ENCODE measurements at places on chromosomes 12 and 14.

DNA sequence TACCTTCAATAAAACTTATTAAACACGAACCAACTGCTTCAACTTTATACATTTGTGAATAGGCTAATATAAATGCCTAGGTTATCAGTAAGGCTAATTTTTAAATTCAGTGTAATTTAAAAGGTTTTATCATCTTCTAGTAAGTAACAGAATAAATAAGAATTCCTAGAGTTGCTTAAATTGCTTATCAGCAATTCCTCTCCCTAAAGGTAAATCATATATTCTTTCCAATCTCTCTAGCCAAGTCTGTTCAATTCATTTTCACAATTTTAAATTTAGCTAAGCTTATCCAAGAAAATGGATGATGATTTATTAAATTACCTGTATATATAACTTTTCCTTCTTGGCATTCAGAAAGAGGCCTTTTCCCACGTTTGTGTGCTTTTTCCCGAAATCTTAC is 4.6 kb downstream of the PUS7L start:
- no peak for DNase-seq

DNA sequence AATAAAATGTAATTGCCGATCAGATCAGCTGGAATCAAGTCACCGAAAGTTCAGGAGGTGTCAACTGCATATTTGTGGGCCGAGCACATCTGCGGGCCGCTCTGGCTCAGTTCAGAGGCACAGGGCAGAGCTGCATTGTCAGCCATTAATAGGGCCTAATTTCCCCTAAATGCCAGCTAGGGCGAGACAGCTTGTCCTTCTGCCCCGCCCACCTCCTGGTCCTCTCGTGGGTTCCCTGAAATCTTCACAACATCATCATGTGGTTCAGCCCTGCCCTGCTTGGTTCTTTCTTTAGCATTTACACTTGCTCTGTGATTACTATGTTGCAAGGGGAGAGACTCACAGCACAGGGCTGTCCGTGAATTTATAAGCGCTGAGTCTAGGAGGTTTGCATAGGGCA is 148.9 kb downstream of the CHST11 start:
- DNase-seq = no peak

DNA sequence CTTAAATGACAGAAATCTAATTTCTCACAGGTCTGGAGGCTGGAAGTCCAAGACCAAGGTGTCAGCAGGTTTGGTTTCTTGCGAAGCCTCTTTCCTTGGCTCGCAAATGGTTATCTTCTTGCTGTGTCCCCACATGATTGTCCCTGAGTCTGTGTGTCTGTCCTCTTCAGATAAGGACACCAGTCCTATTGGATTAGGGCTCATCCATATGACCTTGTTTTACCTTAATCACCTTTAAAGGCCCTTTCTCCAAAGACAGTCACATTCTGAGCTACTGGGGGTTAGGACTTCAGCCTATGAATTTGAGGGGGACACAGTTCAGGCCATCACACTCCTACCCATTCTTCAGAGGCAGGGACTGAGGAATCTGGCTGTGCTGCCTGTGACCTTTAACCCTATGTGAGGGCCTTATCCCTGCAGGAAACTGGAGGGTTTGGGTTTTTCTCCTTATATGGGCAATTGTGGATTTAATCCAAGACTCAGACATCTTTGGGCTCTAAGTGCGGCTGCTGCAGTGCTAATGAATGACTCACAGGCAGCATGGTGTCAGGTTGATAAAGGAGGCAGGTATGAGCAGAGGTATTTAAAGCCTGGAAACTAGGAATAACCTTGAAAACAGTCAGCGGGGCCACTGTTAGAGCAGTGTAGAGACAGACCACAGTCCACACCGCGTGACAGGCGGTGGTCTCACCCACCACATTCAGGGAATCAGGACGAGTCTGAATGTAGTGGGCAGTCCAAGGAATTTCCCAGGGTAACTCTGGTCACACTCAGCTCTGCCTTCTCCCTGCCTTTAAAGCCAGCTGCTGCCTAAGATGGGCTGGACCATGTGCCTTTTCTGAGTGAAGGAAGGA is 10.2 kb downstream of the TPCN1 start:
- no peak for DNase-seq

- no peak for DNase-seq
Measured at GRCh38 chr12:128519426-128519825, 252.5 kb downstream of the TMEM132C start.

DNA sequence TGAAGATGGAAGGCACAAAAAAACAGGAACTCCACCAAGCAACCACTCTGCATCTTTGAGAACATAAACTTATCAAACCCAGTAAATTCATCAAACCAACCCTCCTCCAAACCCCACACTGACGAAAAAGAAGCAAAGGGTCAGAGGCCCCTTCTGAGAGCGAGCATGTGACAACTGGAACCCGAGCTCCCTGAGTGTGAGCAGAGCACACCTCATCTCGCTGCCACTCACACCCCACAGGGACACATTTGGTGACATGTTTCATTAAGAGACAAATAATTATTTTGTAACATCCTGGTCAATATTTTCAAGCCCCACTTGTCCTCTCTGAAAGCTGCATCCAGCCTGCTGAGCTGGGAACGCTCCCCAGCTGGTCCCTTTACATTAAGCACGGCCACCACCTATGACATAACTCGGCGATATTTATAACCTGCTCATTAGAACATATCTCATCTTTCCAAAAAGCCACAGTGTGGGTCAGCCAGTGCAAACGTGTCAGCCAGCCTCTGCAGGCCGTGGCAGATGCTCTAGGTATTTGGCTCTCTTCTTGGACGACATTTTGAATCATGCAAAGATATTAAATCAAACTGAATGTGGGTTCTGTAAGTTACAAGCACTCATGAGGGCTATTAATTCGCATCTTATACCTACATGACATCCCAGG is 120.1 kb downstream of the TTC7B start:
- DNase-seq = no peak

DNA sequence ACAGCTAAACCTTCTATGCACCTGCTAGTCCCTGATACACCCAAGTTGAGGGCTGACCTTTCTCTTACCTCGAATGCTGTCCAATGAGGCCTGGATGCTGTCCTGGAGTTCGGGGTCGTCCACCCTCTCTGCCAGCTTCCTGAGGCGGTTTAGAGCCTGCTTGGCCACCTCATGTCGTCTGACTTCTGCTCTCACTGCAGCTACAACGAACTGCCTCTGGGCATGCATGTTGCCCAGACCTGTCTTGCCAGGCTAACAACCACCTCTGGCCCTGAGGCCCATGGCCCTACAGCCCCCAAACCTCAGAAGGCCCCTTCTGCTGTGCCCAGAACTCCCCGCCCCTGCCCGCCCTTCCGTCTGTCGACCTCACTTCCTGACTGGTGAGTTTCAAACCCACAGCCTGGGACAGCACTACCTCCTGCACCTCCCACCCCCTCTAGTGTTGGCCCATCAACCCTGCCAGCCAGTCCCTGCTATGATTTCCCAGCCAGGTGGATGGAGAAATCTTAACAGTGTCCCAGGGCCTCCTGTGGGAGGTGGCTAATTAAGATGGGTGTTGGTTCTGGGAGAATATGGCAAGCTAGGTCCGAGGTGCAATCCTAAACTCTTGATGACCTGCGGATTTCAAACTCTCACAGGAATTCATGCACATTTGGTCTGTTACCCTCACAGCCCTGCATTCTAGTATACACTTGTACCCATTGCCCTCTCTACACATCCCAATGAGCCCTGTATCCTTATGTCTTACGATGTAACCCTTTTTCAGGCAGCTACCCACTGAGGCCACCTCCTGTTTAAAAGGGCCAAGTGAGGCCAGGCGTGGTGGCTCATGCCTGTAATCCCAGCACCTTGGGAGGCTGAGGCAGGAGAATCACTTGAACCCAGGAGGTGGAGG is 2.7 kb upstream of the TSPAN31 start:
- DNase-seq = peak; percentile 66

DNA sequence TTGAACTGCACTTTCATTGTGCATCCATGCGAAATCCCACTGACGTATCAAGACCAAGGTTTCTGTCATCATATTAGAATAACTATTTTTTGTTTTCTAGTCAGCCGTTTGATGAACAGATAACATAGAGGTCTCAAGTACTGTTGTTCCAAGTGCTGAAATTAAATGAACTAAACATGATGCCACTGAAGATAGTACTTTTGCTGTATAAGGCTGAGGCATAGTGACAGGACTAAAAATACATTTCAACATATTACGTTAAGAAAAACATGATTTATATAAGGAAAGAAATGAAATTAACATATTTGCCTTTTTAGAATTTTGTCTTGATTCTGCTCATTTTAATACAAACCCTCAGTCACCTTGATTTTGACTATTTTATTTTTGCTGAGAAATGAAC is 82.2 kb downstream of the ANO6 start:
- DNase-seq = no peak

DNA sequence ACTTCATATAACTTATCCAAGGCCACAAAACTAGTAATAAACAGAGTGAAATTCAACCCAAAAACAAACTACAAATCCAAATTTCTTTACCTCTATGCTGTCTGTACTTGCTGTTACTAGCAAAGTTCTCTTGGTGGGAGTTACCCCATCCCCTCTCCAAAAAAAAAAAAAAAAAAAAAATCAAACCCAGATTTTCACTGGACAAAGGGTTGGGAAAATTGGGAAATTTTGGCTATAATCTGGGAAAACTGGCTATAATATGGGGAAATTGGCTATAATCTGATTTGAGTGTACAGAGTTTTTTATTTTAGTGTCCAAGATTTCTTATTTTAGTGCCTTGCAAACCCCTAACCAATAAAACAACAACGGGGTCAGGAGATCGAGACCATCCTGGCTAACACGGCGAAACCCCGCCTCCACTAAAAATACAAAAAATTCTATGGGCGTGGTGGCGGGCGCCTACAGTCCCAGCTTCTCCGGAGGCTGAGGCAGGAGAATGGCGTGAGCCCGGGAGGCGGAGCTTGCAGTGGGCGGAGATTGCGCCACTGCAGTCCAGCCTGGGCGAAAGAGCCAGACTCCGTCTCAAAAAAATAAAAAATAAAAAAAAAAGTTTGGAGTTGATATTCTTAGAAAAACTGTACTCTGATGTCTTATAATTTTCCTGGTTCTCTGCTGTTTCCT is 148.4 kb downstream of the CHST11 start:
- no peak for DNase-seq

DNA sequence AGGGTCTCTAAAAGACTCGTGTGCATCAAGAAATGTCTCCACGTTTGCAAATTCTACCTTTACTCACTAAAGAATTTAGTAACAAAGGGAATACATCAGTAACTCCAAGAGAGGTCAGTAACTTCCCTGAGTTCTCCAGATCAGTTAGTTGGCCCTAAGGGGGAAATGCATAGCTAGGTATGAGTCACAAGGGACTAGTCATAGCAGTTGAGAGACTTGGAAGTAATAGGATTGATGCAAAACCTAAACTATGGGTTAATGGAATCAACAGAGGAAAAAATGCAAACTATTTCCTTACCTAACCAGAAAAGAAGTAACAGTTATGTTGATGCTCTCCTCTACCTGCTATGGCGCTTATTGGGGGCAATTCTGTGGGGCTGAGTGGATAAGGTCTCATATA is 148.8 kb upstream of the GARIN6 start:
- no peak for DNase-seq

GRCh38 chr12:21580748-21581516 is 23.7 kb downstream of the GYS2 start:
- no peak for DNase-seq

- DNase-seq = no peak
Measured at GRCh38 chr12:112270673-112271072, 111.6 kb downstream of the HECTD4 start.

DNA sequence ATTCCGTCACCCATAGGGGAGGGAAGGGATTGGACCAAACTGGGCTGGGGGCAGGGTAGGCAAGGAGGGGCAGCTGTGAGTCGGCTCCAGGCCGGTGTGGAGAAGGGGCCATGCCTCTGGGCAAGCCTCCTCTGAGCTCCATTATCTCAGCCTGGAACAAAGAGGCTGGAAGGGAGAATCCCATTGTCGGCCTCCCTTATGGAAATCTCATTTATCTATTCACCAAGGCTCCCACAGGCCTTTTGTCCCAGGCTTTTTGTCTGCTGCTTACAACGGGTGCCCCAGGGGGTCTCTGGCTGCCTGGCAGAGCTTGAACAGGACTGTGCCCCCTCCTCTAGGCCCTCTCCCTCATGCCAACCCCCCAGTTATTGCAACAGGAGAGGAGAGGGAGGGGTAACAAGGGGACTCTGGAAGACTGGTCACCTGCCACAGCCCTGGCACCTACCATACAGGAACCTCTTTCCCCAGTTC is 19.5 kb downstream of the FIGNL2 start:
- no peak for DNase-seq

DNA sequence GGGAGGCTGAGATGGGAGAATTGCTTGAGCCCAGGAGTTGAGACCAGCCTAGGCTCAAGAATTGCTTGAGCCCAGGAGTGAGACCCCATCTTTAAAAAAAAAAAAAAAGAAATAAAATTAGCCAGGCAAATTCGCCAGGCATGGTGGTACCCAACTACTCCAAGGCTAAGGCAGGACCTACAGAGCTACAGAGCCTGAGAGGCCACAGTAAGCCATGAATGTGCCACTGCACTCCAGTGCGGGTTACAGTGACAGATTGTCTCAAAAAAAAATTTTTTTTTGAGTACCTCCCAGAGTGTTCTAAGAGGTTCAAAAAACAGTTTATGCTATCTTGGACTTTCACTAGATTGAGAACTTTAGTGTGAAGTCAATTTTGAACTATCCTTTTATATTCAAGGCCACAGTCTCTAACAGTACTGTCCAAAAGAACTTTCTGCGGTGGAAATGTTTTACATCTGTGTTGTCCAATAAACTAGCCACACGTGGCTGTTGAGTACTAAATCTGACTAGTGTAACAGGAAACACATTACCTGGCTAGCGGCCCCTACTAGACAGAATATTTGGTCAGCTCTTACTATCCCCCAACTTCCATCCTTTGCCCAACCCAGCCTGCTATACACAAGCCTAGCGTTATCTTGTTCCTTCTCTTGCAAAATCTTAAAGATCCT is 2.4 kb downstream of the RPL36AL start:
- DNase-seq = no peak

GRCh38 chr12:67382241-67382871 is 113.2 kb downstream of the CAND1 start:
- DNase-seq = no peak

DNA sequence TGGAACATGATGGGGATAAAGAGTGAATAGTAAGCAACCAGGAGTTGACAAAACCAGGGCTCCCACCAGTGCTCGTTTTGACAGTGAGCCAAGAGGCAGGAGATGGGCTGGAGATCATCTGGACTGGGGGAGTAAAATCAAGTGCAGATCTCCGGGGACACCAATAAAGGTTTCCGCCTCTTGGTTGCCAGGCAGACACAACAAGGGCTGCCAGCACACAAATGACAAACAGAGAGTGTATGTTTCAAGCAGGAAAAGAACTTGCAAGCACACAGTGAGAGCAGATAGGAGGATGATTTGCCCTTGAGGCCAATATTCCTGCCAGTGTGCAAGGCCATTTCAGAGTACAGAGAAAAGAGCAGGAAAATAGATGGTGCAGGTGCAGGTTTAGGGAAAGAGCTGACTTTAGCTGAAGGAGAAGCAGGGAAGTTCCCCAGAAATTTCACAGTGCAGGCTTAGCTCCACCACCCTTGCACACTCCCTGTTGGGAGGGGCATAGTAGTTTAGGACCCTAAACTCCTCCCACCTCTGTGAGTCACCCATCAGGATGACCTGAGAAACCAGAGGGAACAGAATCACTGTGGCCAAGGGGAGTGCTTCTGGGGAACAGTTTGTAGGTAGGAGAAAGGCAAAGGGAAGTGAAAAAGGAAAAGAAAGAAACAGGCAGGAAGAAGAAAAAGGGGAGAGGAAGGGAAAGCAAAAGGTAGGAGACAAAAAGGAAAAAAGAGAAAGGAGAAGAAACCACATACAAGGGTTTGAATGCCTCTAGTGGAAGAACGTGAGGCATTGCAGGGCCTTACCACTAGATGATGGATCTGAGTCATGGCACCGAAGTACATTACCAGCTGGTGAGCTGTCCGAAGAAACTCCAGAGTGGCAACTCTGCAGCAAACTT is 404.4 kb downstream of the SLC6A15 start:
- DNase-seq = no peak

- DNase-seq = no peak
Measured at GRCh38 chr12:132926415-132926833, 29.7 kb downstream of the ZNF605 start.
